ENCODE measurements at places on chromosomes 7 and 10.

DNA sequence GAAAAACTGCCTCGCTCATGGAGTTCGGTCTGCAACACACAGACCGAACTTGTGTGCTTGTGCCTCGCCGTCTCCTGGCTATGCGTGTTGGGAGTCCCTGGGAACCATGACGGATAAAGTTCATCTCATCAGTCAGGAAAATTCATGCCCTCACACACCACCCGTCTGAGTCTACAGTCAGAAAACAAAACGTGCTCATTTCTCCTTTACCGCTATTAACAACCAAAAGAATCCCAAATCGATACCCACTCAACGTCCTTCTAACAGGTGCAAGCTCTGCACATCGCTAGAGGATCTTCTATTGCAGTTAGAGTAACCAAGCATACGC, 13.6 kb downstream of the CNPY1 start:
- DNase-seq, result no peak

- DNase-seq, result no peak
These were observed 10.0 kb downstream of the KLF6 start for GRCh38 chr10:3774814-3775695.

DNA sequence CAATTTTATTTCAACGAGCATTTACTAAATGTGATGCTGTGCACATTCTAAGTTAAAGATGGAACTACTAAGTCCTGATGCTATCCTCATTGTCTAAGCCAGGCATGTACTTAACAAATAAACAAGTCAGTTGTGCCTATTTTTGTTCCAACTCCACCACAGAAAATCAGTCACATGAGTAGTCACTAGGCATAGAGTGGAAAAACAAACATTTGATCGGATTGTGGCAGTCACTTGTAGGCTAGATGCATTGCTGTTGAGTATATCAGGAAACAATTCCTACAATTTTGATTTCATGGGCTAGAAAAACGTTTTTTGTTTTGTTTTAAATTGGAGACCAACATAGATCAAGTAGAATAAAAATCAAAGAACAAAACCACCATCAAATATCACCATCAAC, 177.6 kb upstream of the SLC25A13 start:
- no peak for DNase-seq

GRCh38 chr10:4943821-4944220, 19.4 kb upstream of the AKR1C1 start:
- no peak for DNase-seq

GRCh38 chr10:72610466-72610865, 15.4 kb downstream of the MICU1 start:
- DNase-seq, result no peak

DNA sequence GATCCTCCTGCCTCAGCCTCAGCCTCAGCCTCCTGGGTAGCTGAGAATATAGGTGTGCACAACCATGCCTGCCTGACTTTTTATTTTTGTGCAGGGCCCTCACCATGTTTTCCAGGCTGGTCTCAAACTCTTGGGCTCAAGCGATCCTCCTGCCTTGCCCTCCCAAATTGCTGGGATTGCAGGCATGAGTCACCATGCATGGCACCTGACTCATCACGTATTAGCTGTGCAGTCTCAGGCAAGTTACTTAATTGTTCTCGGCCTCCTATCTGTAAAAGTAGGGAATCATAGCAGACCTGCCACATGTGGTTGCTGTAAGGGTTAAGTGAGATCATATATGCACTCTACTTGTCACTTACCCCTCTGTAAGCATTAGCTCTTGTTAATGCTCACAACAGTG, 117.2 kb downstream of the ANLN start:
- no peak for DNase-seq

GRCh38 chr10:6465854-6466601, 114.0 kb downstream of the PRKCQ start:
- no peak for DNase-seq

DNA sequence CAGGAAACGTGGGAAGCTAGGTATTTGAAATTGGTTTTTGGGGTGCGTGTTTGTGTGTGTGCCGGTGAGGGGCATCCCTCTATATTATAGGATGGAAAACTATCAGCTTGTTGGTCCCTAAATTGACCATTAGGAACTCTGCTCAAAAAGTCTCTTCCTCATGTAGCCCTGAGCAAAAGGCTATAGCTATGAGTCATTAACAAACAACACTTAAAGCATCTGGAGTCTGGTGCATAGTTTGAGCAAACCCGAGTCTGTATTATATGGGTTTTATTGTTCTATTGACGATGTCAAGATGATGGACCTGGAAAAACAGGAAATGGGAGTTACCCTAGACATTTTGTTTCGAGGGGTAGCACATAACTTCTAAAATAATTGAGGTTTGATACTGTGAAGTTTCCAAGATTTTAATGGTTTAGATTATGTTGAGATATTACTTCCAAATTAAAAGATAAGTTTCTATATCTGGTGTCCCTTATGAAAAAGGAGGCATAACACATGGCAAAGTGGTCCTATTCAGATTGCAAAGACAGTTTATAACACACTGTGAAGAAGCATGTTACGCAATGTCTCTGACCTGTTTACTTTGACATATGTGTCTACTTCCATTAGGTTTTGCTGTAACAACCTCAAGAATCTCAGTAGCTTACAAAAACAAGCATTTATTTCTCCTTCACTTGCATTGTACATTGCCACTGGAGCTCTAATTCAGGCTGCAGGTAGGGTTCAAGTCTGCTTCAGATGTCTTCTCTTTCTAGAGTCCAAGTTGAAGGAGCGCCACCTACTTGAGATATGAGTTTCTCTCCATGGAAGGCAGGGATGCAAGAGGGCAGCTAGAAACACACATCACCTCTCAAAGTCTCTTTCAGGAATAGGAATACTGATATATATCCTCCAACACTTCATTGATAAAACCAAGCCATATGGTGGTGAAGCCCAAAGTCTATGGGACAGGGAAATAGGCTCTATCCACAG, 357.7 kb downstream of the PHF14 start:
- DNase-seq, result no peak

GRCh38 chr10:125149036-125149679, 11.2 kb downstream of the CTBP2 start:
- DNase-seq, result no peak

DNA sequence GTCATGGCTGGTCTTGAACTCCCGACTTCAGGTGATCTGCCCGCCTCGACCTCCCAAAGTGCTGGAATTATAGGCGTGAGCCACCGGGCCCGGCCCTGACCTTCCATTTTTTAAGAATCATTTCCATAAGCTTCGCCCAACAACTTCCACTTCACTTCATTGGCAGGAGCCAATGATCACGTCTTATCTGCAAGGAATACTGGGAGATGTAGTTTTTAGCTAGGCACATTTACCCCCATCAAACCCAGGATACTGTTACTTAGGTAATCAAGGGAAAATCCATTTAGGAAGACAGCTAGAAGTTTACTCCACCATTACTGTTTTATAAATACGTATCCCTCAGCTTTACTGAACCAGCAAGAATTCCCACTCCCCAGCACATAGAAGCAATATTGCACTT, 3.4 kb upstream of the CDK13 start:
- DNase-seq, result no peak

DNA sequence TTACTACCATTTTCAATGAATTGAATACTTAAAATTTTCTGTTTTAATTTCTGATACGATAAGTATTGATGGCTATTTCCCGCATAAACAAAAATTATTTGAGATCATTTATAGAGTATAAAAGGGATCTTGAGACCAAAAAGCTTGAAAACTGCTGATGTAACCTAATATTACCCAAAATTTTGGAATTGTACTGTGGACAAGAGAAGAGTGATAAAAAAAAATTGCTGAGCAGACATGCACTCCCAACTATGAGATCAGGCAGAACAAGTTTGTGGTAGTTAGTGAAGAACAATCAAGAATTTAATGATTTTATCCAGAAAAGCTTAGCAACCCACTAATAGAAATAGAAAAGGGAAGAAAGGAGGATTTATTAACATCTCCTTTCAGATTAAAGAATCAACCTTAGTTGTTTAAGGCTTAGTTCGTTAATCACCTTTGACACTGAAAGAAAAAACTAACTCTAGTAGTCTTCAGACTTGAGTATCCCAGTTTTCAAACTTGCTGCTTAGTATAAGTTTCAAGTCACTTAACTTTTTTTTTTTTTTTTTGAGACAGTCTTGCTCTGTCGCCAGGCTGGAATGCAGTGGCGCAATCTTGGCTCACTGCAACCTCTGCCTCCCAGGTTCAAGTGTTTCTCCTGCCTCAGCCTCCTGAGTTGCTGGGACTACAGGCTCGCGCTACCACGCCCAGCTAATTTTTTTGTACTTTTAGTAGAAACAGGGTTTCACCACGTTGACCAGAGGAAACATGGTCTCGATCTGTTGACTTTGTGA, 50.6 kb upstream of the ZC3HAV1 start:
- no peak for DNase-seq
